ENCODE measurements at places on chromosomes 4 and X.

DNA sequence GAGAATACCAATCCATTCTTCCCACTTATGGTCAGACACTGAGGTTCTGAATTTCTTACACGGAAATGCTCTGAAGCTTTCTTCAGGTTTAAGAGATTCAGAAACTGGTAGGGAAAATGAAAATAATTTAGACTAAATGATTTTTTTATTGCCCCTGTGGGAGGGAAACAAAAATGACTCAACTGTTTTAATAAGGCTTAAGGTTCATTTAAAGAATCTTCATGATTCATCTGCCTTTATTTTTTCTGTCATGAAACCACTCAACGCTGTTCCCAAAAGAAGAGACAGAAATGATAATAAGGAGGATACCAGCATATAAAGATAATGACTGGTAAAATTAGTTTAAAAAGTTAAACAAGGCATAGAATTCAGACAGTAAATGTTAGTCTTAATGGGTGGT is 39.3 kb upstream of the FAM47B start:
- no peak for DNase-seq

GRCh38 chrX:152847281-152847680 is 16.4 kb downstream of the NSDHL start:
- DNase-seq, result no peak

GRCh38 chr4:38106311-38106710 is 146.1 kb downstream of the PTTG2 start:
- DNase-seq, result no peak

DNA sequence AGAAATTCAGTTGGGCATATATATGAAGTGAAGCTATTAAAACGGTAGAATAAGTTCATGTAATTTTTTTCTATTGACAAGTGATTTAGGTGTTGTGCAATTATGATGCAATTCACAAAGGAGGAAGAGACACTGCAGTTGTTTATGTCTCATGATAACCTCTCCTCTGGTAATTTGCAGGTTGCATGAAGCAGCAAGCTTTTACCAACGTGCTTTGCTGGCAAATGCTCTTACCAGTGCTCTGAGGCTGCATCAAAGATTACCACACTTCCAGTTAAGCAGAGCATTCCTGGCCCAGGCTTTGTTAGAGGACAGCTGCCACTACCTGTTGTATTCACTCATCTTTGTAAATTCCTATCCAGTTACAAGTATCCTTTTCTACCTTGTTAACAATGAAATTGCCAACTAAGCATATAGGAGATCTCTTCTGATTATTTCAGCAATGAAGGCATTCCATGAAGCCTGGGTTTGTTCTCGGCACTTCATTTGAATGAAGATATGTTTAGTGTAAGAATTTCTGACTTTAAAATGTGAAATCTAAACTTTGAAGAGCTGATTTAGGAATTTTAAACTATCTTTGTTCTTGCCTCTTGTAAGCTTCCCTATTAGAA is 3.9 kb downstream of the TMEM33 start:
- DNase-seq, result no peak

GRCh38 chrX:133850399-133850798 is 135.0 kb downstream of the GPC3 start:
- DNase-seq, result no peak
